ENCODE measurements at places on chromosomes 7 and 10.

GRCh38 chr7:31935124-31936054, 134.8 kb downstream of the PDE1C start:
- DNase-seq = no peak

- no peak for DNase-seq
Observed at GRCh38 chr7:101708223-101708622, 79.1 kb upstream of the MYL10 start.

DNA sequence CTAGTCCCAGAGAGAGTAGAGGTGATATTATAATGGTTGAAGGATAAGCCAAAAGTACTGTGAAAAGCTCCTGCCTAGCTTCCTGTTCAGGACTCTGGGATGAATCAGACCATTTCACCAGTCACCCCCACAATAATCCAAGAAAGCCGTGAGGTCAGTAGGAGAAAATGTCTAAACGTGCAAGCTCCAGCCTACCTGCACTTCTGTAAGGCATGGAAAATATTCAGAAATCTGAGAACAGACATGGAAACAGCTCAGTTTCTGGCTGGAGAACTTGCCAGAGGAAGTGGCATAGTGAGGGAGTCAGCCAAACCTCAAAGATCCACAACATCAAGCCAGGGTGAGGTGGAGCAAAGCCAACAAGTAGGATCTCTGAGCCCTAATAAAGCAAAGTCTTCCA, 58.2 kb downstream of the ELAPOR2 start:
- no peak for DNase-seq

DNA sequence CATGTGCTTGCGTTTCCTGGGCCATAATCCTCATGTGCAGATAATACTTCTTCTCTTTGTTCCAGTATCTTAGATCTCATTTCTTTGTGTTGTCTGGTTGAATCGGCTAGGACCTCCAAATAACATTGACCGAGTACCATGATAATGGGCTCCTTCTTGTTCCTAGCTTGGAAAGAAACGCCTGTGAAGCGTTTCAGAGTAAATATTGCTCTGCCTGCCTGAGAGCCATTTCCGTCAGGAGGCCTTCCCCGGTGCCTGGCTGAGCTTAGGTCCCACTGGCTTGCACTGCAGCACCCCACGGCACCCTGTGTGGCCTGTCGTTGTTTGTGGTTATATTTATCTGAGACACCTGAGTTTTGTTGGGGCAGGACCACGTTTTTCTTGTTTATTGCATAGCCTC, 17.7 kb downstream of the FOXK1 start:
- no peak for DNase-seq

DNA sequence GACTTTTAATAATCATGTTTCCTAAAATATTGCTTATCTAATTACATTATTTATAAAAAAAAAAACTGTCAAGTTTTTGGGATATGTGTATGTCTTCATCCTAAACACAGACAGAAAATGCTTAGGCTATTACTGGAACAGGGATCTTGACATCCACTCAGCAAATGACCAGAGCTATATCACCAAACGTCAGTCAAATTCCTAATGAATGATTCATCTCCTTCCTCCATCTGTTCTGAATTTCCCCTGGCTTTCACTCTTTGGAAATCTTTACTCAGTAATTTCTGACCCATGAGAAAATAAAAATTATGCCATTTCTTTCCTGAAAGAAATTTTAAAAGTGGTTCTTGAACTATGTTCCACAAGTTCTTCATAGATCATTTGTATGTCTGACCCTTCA, 552.4 kb upstream of the KCND2 start:
- DNase-seq = peak; percentile 88

- no peak for DNase-seq
Observed at GRCh38 chr7:47343061-47343455, 238.9 kb downstream of the TNS3 start.

DNA sequence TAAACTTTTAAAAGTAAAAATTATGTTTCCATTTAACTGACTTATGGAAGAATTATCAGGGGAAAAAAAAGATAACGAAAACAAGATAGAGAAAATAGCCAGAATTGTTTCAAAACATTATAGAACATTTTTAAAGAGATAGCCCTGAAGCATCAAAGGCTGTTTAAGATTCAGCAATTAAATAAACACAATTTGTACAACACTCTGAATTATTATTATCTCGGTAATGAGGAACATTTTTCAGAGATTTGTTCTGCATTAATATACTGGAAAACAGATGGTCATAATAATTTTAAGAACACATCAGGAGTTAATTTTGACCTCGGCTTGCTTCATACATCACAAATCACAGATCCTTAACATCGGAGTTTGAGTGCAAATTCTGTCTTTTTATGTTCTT, 643.8 kb downstream of the SORCS1 start:
- no peak for DNase-seq

GRCh38 chr10:12041766-12042408, 722 bp downstream of the UPF2 start:
- peak; percentile 87 for DNase-seq

DNA sequence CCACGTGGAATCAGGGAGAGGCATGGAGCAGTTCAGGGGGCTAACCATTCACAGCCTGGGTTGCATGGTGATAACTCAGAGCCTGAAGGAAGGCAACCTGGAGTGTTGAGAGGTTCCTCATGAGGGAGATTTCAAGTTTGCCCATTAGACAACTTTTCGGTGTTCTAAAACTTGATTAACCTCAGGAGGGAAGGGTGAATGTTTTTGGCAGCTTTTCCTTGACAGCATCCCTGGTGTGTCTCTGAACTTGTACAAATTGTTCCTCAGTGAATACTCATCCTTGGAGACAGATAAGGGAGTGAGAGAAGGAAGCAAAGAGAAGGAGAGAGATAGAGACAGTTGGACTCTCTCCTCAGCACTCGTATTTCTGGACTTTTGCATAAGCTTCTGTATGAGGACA, at the start of gene OR9A4:
Gene OR9A4, plus strand, starts transcription at position 301 of the 400 bp plus-strand sequence. CDS start 2,477 bp downstream, outside the sequence.
- DNase-seq = no peak

- DNase-seq = peak; percentile 48
Observed at GRCh38 chr7:116185956-116186355, 24.4 kb upstream of the TES start.

DNA sequence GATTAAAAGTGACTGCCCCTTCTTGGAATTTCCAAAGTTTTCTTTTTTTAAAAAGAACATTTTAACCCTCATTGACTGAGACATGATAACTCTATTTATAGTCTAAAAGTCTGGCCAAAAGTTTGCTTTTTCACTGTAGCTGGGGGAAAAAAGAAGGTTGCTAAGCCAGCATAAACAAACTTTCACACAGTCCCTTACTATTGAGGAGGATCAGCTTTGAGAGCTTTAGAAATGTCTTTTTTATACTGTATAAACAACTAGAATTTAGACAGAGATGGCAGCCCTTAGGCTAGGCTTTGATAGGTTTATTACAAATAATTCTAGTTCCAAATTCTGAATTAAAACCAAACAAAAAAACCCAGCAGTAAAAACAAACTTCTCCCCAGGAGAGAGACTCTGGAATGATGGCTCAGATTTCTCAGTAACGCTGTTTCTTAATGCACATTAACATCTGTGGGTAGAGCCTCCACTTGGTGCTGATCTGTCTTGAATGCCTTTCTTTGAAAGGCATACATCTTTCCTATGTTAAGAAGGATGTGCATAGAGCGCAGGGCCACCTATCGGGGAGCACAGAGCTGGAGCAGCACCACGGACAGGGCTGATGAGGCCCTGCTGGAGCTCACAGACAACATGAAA, 100.9 kb upstream of the PDLIM1 start:
- no peak for DNase-seq

DNA sequence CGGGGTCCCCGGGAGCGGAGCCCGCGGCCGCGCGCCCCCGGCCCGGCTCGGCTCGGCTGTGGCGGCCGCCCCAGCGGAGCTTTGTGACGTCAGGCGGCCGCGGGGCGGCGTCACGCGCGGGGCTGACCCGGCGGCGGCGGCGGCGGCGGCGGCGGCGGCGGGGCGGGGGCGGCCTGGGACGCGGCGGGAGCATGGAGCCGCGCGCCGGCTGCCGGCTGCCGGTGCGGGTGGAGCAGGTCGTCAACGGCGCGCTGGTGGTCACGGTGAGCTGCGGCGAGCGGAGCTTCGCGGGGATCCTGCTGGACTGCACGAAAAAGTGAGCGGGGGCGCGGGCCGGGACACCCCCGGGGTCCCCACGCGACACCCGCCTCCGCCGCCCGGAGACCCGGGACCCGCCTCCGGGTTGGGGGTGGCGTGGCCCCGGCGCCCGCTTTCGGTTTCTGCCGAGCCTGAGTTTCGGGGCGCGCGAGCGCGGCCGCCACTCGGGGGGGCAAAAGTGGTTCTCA, at the start of gene PWWP2B:
Gene PWWP2B, plus strand, starts transcription at position 165 of the 506 bp plus-strand sequence. Its CDS starts 27 bp downstream, at position 192.
- DNase-seq = peak; percentile 46

DNA sequence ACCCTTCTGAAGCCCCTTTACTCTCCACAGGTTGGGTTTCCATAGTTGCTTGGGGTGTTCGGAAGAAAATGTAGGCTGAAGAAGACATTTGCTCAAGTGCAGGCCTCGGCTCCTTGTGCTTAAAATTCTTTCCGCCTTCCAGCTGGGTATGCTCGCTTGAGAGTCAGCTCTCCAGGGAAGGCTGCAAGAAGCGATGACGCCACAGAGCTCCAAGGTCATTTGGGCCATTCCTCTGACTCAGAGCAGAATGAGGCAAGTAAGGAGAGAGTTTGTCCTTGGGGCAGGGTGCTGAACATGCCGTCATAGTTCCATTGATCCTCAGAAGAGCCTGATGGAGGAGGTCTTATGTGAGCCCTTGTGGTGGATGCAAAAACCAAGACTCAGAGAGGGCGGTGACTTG, 27.4 kb upstream of the HSPA12A start:
- no peak for DNase-seq

- no peak for DNase-seq
Observed at GRCh38 chr10:105434970-105435369, 793.9 kb downstream of the SORCS3 start.

GRCh38 chr10:131580076-131580652, 268.6 kb upstream of the TCERG1L start:
- no peak for DNase-seq

DNA sequence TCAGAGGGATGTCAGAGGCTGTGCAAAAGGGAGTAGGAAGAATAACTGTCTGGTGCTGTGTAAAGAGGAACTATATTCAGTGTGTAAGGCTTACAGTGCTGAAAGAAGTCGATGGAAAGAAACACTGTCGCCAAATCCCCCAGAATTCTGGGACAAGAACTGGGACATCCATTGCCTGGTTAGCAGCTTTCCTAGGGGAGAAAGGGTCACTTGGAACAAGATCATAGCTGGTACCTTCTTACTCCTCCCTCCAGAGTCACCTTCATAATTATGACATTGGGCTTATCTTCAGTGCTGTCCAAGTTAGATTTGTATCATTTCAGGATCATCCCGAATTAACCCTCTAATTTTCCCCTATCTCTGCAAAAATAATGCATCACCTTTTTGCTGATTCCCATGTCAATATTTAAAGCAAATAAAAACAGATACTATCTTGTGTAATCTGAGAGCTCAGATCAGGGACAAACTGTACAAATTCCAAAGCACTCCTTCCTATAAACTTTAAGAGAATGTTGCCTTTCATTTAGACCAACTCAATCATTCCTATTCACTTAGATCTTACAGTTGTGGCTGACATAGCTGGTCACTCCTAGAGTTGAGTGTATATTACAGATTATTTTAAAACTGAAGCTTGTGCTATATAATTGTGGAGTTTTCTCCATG, 96.5 kb downstream of the DNAH11 start:
- no peak for DNase-seq

DNA sequence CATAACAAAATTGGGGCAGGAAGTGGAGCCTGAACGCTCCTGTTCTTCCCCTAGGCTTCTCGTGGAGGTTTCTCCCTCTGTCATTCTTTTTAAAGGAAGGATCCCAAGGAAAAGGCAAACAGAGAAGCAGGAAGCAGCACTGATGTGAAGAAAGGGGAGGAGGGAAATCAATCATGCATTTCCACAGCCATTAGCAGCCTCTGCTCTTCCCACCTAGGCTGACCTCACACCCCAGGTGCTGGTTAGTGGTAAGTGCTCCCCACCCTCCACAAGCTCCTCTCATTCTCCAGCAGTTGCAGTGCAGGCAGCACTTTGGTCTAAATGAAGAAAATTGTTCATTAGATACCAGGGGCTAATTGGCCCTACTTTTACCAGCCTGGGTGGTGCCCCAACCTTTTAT, 2.6 kb downstream of the CRHR2 start:
- DNase-seq = no peak

GRCh38 chr10:29535012-29535777, 99.6 kb downstream of the SVIL start:
- DNase-seq = no peak

- DNase-seq = no peak
Observed at GRCh38 chr10:22765660-22766547, 51.5 kb upstream of the PIP4K2A start.

DNA sequence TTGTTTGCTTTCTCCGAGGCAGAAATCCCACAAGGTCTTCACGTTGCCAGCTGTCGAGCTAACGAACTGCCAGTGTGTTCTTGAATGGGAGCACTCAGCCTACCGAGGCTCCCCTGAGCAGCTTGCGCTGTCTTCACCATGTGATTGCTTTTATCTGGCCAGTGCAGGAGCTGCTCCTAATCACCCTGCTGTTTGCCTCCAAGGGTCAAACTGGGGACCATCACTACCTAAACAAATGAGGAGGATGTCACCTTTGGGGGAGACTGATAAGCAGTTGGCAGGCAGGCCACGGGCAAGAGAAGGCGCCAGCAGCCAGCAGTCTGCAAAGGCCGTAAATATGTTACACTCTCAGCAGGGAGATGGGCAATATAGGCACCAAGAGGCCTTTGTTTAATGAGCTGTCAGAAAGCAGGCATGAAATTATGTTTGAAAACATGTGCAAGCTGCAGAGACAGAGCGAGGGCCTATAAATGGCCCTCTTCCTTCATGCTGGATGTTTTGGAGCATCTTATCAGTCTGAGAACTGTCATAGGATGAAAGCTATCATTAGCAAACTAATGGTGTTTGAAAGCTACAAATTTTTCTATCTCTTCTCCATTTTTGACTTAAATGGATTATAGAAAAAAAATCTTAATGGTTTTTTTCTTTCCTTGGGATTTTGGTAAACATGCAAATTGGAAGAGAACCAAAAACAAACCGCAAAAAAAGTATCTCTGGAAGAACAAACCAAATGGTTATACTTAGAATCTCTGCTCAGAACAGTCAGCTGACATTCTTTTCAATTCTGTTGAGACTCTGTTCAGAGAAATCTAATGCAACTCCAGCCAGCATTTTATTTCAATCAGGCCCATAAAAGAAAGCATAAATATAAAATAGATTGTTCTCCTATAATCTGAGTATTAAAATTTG, 267.3 kb upstream of the NPVF start:
- DNase-seq = no peak

DNA sequence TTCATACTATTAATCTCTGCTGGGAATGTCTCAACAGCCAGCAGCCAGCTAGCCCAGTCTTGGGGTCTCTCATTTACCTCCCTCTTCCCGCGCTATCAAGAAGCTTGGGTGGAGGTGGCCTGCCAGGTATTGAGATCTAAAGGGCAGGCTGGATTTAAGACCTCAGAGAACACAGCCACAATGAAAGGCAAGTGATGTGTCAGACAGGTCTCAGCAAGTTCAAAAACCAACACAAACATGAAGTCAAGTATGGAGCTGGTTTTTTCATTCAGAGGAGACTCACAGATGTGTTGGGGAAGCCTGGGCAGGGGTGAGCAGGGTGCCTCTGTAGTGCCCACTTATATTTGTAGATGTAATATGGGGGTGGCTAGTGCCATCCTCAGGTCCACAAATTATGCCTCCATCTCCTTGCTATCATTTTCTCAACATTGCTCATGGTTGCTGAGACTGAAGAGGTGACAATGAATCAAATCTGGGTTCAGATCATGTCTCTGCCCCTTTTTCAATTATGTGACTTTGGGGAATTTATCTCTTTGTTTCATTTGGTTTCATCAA, 27.7 kb upstream of the CROT start:
- no peak for DNase-seq

GRCh38 chr10:18282094-18282493, 141.9 kb downstream of the CACNB2 start:
- DNase-seq = no peak
